ENCODE measurements at places on chromosomes 5 and 9.
A peak's percentile ranks its signal among the peaks of the same experiment; 100 is the strongest.

DNA sequence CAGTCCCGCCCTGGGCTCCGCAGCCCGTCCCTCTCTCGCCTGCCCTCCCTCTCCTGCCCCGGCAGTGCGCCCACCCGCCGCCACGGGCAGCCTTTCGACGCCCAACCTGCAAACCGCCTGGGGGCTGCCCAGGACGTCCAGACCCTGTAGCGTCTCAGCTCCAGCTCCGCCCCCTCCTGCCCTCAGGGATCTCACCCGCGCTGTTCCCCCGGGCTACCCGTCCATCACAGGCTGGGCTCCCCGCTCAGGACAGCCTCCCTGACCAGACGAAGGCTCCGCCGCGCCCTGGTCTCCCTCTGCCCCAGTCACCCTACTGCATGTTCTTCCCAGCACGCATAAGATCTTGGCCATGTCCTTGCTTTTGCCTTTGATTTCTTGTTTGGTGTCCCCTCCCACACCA, 1.4 kb downstream of the RASGEF1C start:
- no peak for DNase-seq

DNA sequence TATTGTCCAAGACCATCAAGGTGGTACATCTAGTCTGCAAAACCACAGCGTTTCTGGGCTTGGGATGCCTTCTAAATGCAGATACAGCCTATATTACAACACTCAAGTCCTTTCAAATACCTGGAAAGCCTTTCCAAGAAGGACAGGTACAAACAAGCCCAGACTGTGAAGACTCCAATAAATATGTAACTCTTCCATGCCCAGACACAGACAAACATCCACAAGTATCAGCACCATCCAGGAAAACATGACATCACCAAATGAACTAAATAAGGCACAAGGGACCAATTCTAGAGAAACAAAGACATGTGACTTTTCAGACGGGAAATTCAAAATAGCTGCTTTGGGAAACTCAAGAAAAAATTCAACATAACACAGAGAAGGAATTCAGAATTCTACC, 152.7 kb upstream of the POC5 start:
- DNase-seq: no peak

DNA sequence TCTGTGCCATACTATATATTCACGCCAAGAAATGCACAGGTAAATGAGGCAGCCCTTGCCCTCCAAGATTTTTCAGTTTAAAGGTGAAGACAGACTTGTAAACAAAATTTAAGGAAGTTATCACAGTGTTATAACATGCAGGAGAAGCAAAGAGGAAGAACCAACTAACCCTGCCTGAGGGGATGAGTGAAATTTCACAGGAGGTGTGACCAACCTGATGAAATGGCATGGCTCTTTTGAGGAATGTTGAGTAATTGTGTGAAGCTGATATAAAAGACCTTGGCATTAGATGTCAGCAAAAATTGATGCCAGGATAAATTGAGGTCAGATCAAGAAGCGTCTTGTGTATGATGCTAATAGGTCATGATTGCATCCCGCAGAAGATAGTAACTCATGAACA, 86.5 kb downstream of the HCN1 start:
- no peak for DNase-seq

DNA sequence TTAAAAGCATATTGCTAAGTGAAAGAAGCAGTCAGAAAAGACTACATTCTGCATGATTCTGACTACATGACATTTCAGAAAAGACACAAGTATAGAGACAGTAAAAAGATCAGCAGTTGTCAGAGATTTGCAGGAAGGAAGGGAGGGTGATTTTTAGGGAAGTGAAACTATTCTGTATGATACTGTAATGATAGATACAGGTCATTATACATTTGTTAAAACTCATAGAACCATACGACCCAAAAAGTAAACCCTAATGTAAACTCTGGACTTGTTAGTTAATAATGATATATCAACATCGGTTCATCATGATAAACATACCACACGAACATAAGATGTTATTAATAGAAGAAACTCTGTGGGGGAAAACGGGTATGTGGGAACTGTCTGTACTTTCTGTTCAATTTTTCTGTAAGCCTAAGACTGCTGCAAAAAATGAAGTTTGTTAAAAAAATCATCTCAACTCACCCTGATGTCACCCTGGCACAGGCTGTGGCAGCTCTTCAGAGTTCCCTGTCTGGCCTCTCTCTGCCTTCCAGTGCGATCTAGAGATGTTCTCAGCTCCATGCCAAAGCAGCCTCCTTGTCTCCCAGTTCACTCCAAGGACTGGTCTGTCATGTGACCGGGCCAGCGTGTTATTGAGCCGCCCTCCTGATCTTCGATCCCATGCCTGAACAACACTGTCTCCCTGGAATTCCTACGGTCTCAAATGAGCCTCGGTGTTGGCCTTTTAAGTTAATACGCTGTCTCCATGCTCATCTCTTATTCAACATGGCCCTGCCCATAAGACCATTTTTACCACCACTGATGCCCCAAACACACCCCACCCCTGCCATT, 35.4 kb downstream of the PRLR start:
- DNase-seq: no peak

GRCh38 chr9:94802793-94803192, 76.3 kb downstream of the AOPEP start:
- no peak for DNase-seq

DNA sequence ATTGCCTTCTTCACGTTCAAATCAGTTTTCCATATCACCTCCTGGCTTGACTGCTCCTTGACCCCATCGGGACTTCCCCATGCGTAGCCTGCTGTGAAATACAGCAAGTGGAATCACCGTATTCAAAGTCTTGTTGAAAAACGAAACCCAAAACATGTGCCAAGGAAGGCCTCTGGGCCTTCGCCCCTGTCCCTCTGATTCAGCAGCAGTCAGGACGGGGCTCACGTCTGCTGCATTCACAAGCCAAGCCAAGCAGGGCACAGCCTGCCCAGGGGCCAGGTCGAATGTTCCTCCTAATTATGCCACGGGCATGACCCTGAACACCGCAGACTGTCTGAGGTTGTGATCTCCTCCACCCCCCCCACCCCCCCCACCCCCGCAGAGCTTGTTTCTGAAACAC, 960 bp upstream of the CTNND2 start:
- no peak for DNase-seq

GRCh38 chr5:26649000-26649399, 389.4 kb downstream of the CDH9 start:
- no peak for DNase-seq

DNA sequence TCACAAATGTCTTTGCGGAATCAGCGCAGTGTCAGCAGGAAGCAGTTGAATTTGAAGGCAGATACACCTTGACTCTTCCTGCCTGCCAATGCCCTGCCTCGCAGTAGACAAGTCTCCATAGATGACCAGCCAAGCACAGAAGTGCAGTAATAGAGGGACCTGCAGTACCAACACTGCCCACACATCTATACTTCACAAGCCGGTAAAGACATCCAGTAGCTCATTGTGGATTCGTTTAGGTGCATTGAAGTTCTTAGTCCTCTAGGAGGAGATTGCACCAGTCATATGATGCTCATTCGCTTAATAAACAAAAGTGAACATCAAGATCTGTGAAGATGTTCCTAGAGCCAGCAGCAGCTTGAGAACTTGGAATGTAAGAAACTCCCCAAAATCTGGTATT, 7.1 kb upstream of the IFNA2 start:
- no peak for DNase-seq

DNA sequence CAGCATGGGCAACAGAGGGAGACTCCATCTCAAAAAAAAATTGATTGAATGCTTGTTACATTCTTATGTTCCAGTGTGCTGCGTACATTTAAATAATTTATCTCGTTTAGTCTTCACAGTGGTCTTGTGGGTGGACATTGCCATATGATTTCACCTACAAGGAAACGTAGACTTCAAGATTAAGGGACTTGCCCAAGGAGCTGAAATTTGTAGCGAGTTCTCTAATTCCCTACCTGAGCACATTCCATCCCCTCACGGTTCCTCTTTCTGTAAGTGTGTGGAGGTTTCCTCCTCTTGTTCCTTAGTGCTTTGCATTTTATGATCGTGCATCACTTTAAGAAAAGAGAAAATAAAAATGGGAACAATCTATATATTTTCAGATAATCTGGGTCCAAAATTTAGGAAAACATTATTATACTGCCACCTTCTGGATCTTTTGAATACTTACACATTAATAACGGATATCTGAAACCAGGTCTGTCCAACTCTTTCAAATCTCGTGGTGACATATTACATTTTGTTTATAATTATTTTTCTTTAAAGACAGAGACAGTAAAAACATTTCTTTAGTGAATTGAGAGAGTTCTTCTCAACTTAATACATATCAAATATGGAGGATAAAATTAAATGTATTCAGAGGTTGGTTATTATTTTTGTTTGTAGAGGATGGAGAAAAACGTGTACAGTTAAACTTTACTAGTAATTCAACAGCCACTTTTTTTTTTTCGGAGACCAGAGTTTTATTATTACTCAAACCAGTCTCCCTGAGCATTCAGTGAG, 29.9 kb upstream of the C7 start:
- DNase-seq: peak; percentile 15

DNA sequence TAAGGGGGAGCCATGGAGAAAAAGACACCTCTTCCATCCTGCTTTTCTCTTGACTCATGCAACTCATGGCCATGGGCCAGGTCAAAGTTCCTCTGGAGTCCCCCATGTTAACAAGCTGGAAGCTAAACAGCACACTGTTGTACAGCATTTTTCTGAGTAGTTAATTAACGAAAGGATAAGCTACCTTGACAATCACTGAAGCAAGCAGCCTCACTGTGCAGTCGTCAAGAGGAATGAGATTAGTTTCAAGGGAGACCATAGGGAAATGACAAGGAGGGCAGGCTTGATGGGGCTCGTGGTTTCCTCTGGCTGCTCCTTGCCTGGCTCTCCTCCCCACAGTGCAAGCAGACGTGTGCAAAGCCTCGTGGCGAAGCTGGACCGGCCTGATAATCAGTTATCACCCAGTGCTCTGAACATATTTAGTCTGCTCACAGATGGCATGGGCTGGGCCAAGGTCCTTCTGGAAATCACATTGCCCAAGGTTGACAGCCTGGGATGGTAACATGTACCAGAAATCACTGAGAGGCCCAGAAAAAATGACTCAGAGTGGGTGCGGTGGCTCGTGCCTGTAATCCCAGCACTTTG, 209.5 kb downstream of the SLIT3 start:
- no peak for DNase-seq

GRCh38 chr5:99926463-99926862, 608.7 kb upstream of the FAM174A start:
- no peak for DNase-seq

GRCh38 chr5:124932791-124933600, 186.6 kb upstream of the ZNF608 start:
- DNase-seq: peak; percentile 26

All from muscle of arm (tissue), 14 donors.